ENCODE measurements at places on chromosomes 4 and X.

- no peak for DNase-seq
Measured at GRCh38 chr4:138759554-138759902, 256.1 kb upstream of the NOCT start.

DNA sequence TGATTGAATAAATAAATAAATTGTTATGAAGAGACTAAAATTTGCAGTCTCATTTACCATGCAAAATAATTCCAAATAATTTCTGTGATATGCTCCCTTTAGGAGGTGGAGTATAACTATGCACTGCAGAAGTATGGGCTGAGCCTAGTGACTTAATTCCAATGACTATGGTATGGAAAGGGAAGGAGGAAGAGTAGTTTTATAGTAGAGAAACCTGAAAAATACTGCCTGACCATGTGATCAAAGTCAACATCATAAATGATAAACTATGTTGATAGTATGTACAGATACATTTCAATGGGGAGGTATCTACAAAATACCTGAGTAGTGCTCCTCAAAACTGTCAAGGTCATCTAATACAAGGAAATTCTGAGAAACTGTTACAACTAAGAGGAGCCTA, 14.6 kb downstream of the CXCL8 start:
- no peak for DNase-seq

DNA sequence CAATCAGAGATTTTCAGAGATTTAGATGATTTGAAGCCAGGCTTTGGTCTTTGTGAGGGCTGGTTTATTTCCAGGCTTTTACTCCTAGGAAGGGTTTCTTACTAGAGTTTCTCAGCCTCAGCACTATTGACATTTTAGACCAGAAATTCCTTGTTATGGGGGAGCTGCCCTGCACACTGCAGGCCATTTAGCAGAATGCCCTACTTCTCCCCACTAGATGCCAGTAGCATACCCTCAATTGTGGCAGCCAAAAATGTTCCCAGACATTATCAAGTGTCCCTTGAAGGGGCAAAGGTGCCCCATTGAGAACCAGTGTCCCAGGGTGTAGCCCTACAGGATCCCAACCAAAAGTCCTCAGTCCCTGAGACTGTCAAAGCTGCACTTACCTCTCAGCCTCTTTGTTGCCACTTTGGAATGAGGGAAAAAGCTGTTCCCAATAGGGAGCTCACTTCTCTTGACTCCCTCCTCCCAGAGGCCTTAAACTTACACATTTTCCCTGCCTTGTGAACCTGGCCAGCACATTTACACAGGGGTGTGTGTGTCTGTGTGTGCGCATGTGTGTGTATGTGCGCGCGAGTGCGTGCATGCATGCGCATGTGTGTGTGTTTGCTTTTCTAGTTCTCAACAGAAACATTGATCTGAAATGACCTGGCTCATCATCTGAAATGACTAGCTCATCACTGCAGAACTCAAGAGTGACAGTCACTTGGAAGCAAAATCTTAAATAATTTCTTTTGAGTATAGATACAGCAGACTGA, 231.4 kb downstream of the QDPR start:
- no peak for DNase-seq

GRCh38 chr4:145557720-145558119, 61.5 kb upstream of the MMAA start:
- DNase-seq = no peak

DNA sequence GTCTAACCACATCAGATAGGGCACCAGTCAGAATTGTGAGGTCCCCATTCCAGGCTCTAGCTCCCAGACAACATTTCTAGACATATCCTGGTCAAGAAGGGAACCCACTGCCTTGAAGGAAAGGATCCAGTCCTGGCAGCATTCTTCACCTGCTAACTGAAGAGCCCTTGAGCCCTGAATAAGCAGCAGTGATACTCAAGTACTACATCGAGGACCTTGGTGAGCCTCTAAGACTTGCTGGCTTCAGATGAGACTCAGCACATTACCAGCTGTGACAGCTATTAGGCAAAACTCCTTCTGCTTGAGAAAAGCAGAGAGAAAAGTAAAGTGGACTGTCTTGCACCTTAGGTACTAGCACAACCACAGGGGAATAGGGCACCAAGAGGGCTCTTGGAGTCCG, 205.8 kb upstream of the F9 start:
- no peak for DNase-seq

Data from coronary artery (tissue), 2 donors.